ENCODE measurements at places on chromosomes 4 and X.

- DNase-seq, result no peak
These were observed 111.9 kb upstream of the KLF8 start for GRCh38 chrX:56120242-56120641.

- no peak for DNase-seq
These were observed 140.3 kb upstream of the CXCL13 start for GRCh38 chr4:77465271-77465670.

DNA sequence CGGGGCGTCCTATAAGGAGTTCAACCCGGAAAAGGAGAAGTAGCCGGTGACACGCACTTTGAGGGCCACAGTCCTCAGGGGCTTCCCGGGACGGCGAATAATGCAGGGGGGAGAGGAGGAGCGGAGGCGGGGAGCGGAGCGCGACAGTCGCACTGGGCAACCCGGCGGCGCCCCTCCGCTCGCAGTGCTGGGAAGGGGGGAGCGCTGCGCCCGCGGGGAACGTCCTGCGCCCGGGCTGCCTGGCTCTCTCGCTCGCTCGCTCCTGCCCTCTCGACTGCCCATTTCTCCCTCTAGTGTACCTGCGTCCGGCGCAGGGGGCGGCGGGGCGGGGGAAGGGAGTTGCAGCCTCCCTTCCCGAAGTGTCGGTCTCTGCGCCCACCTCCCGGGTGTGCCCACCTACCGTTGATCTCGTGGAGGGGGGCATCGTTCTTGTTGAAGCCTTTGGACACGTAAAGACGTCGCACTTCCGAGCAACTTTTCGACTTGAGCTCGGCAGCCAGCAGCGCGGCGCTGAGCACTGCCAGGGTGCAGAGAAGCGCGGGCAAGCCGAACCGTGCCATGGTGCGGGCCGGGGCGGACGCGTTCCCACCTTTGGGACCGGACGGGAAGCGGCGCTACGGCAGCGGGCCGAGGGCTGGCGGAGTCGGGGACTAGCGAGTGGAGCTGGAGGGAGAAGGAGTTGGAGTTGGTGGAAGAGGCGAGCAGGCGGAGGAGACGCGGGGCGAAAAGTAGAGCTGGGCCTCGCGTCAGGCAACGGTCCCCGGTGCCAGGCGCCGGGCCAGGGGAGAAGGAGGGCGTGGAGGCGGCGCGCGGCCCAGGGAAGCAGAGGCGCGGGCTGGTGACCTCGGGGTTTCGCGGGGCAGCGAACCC, 648 bp downstream of the GPC4 start:
- no peak for DNase-seq

DNA sequence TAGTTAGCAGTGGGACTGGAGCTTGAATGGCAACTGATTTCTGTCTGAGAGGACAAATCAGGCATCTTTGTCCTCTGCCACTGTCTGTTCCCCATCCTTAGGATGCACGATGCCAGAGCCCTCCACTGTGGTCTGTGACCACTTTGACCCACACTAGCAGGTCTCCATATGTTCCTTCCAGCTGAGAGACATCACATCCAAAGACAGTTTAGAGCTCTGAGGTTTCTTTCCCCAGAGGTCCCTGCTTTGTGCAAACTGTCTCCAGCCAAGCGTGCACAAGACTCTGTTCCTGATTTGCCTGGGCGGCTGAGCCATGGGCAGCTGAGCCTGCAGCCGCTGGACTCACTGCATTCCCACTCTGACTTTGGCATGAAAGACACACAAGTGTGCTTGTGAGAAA, 98.0 kb downstream of the PTTG2 start:
- no peak for DNase-seq

DNA sequence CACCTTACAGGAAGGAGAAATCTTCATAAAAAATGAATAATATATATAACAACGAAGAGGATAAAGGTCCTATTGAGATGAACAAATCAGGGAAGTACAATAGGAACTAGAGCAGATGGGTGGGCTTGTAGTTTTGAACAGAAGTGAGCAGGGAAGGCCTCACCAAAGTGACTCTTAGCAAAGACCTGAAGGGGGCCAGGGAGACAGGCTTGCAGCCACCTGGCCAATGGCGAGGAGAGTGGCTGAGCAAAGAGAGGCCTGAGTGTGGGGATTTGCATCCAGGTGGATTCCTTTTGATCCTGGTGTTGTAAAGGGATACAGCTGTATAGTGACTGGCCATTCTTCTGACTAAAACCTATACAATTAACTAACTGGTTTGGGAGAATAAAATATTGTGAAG, 354.1 kb downstream of the CAMK2D start:
- no peak for DNase-seq

GRCh38 chr4:1711571-1712215, 426 bp downstream of the SLBP start:
- no peak for DNase-seq

GRCh38 chr4:40402556-40402955, 67.4 kb downstream of the CHRNA9 start:
- no peak for DNase-seq

DNA sequence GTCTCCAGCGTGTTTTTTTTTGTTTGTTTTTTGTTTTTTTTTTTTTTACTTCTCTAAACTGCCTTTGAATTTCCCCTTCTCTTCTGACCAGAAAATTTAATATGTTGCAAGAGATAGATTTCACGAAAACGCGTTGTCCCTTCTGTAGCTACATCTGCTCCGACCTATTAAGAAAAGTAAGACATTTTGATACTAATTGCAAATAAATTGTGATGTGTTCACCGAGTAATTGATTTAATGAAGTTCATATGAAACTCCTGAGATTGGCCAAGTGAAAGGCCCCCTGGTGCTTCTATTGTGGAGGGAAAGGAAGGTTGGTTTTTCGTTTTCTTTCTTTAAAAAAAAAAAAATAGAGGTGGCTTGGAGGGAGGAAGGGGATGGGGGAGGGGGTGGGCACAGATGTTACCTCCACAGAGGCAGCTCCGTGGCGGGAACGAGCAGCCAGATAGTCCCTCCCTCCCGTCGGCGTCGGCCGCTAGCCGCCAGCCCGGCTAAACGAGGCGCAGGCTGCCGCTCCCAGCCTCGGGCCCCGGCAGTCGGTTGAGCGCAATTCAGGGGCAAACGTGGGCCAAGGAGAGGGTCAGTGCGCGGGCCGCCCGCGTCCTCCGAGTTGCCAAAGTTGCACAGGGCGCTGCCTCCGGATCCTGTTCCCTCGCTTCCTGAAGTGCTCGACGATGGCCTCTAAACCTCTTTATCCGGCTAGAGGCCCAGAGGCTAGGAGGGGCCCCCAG, 139.1 kb upstream of the ZIC3 start:
- no peak for DNase-seq

GRCh38 chr4:96035727-96036126, 195.8 kb downstream of the PDHA2 start:
- no peak for DNase-seq

DNA sequence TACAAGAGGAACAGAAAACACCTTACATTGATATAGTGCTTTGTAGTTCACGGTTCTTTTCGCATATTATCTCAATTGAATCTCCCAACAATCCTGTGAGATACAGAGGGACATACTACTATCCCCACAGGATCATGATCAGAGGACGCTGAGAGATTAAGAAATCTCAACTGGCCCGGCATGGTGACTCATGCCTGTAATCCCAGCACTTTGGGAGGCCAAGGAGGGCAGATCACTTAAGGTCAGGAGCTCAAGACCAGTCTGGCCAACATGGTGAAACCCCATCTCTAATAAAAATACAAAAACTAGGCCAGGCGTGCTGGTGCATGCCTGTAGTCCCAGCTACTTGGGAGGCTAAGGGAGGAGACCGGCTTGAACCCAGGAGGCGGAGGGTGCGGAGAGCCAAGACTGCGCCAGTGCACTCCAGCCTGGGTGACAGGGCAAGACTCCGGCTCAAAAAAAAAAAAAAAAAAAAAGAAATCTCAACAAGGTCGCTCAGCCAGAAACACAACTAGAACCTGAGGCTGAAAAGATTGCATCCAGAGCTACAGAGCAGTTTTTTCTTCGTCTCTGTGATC, 7.4 kb downstream of the APOO start:
- DNase-seq, result no peak

- DNase-seq, result no peak
These were observed 6.7 kb downstream of the ZNF81 start for GRCh38 chrX:47843363-47843762.

- no peak for DNase-seq
These were observed 894.0 kb upstream of the FRG1 start for GRCh38 chr4:189046642-189047041.

- DNase-seq, result no peak
These were observed 972.1 kb downstream of the C4orf33 start for GRCh38 chr4:130068072-130068471.

DNA sequence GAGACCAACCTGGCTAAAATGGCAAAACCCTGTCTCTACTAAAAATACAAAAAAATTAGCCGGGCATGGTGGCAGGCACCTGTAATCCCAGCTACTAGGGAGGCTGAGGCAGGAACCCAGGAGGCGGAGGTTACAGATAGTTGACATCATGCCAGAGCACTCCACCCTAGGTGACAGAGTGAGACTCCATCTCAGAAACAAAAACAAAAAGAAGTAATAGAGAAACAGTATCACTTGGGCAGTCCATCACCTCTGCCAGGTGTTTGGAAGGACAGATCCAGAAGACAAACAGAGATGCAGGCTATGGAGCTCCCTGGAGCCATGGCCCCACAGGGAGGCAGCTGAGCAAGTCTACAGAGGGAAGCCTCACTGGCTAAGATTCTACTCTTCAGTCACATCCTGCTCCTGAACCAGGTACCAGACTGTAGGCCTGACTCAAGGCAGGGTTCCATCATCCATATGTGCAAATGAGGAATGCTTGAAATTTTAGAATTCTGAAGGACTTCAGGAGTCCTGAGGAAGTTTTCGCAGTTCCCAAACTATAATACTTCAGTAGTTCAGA, 81.4 kb upstream of the CPEB2 start:
- no peak for DNase-seq

- no peak for DNase-seq
These were observed 458.6 kb upstream of the NWD2 start for GRCh38 chr4:36785973-36786372.

DNA sequence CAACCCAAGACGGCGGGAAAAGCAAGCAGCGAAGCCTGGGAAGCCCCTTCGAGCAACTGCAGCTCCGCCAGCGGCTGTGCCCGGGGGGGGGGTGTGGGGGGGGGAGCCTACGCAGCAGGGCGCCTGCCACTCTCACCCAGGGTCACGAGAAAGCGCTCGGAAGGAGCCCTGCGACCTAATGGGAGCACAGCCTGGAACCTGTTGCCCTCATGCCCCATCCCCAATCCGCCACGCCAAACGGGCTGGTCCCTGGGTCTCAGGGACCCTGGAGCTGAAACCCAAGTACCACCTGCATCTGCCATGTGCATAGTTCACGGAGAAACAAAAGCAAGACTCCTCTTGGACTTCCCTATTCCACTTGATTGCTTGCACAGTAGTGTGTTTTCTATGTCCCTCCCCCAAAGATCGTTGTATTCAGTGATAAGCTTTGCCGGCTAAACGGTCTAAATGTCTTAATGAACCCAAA, 359 bp upstream of the GAB3 start:
- DNase-seq, result no peak

DNA sequence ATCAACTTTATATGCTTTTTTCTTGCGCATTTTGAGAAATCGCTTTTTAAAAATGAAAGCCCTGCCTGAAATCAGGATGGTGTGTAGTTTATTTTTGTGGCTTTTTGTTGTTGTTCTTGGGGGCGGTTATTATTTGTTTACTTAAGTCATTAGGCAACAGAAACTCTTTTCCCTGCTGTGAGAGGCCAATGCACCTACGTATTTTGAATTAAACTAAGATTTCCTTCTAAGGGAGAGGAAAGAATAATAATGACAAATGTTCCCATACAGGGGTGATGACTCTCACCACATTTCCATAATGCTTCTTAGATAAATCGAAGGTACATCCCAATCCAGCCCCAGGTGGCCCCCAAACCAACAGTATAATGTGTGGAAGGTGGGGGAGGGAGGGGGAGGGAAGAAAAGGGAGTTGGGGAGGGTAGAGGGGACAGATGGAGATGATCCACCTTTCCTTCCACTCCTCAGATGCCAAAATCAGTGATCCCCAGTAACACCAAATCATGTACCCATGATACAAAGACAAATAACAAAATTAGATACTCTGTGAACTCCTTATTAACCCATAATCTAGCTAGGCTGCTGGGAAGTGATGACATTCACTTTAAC, 39.6 kb downstream of the ZNF827 start:
- no peak for DNase-seq

DNA sequence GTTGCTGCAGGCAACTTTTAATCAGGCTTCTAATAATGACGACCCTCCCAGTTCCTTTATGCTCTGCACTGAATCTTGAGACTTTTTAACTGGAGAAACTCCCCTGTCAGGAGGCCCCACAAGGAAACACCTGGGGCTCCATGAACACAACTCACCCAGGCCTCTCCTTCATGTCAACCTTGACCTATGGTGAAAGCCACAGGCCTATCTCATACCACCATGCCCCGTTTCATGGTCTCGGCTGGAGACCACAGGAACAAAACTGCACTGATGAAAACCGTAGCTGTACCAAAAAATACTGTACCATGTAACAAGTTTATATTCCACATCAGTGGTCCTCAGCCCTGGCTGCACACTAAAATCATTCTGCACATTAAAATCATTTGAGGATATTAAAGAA, 57.0 kb downstream of the ZNF827 start:
- no peak for DNase-seq

- DNase-seq, result no peak
These were observed 103.7 kb downstream of the RBM47 start for GRCh38 chr4:40525752-40526598.

GRCh38 chr4:47413521-47413920, 50.0 kb downstream of the COMMD8 start:
- no peak for DNase-seq

DNA sequence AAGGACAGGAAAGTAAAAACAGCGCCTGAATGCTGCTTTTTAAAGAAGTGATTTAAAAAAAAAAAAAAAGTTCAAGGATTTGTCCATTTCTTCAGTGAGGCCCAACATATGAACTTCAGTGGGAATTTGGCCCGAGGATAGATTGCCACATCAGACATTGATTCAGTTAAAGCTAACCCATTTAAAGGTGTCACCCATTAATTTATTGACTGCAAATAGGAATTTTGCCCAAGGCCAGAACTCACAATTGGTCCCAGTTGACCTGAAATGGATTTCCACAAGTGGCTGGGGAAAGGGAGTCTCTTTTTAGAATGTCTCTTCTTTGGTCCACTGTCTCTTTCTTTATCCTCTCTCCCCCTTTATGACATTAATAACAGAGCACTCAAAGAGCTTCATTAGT, 86.5 kb upstream of the RPL34 start:
- no peak for DNase-seq

- DNase-seq, result no peak
These were observed 72.0 kb downstream of the FAT1 start for GRCh38 chr4:186651624-186652023.

GRCh38 chr4:82524570-82525152, 37.1 kb downstream of the TMEM150C start:
- no peak for DNase-seq

GRCh38 chr4:5812506-5813229, 80.2 kb downstream of the CRMP1 start:
- DNase-seq, result no peak

- DNase-seq, result no peak
These were observed 121.3 kb downstream of the GPR143 start for GRCh38 chrX:9644335-9644734.

GRCh38 chr4:113159942-113160545, 110.6 kb downstream of the ANK2 start:
- no peak for DNase-seq

GRCh38 chr4:5079581-5079980, 28.3 kb downstream of the STK32B start:
- no peak for DNase-seq

- no peak for DNase-seq
These were observed 150.4 kb downstream of the CENPC start for GRCh38 chr4:67394879-67395278.
